Lower leg skin (tissue), 4 donors: ENCODE measurements at places on chromosomes 4 and X. TPM values are rescaled to one million over a fixed set of nuclear protein-coding genes. Genes with fewer than 3 reads are reported as not detected.

SPANXN3 gene
- not detected for total RNA-seq

DNA sequence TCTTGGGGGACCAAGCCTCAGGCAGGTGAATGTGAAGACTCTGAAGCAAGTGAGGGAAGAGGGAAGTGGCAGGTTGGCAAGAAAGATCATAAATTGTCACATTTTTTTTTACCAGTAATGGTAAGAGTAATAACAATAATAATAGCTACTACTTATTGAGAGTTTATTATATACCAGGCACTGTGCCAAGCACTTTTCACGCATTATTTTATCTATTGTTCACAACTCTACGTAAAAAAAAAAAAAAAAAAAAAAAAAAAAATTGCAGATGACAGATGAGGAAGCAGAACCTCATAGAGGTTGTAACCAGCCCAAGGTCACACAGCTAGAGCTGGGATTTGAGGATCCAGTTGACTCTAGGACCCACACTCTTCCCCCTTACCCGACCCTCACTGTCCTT, 40.9 kb downstream of the TSC22D3 start:
- no peak for DNase-seq

HSPA4L gene
- total RNA-seq = 15.8 TPM

- peak; percentile 85 for DNase-seq
Measured at GRCh38 chr4:154982187-154983047, 201.3 kb downstream of the RBM46 start.

DNA sequence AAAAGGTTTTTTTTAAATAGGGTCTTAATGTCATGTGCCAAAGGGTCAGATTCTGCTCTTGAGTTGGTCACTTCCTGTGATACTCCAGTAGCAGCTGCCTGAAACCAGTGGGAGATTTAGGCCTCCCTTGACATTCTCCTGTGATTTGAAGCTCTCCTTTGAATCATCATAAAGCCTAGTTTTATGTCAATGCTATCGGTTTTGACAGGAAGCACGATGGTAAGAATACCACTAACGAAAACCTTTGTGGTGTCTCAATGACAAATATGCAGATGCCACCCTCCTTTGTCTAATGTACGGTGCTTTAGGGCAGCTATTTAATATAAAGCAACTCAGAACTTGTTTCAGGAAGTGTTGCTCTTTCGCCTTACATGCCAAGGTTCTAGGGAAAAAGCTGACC, 44.2 kb downstream of the CCNI start:
- no peak for DNase-seq
